ENCODE measurements at places on chromosomes 3 and 15.
A peak's percentile ranks its signal among the peaks of the same experiment; 100 is the strongest.

DNA sequence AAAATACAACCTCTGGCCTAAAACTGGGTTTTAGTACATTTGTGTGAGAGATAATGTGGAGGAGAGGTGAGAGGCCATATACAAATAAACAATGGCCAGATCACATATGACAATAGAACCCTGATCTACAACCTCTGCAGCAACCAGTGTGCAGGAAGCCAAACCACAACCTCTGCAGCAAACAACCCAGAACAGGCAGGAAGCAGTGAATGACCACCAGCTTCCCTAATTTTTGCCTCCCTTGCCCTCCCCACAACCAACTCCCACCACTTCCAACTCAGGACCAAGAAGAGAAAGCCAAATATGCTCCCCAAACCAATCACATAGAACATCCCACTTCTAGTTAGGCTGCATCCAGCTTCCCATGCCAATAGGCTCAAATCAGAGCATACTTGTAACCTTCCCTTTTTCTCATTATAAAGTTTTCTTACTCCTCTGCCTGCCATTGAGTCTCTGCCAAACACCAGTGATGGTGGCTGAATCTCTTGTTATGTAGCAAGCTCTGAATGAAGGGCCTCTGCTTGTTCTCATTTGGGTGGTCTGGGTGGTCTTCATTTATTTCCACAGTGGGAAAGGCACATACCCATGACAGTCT, 102.6 kb upstream of the GAP43 start:
- DNase-seq, result no peak

GRCh38 chr3:14150078-14150477, 25.2 kb downstream of the TMEM43 start:
- no peak for DNase-seq

DNA sequence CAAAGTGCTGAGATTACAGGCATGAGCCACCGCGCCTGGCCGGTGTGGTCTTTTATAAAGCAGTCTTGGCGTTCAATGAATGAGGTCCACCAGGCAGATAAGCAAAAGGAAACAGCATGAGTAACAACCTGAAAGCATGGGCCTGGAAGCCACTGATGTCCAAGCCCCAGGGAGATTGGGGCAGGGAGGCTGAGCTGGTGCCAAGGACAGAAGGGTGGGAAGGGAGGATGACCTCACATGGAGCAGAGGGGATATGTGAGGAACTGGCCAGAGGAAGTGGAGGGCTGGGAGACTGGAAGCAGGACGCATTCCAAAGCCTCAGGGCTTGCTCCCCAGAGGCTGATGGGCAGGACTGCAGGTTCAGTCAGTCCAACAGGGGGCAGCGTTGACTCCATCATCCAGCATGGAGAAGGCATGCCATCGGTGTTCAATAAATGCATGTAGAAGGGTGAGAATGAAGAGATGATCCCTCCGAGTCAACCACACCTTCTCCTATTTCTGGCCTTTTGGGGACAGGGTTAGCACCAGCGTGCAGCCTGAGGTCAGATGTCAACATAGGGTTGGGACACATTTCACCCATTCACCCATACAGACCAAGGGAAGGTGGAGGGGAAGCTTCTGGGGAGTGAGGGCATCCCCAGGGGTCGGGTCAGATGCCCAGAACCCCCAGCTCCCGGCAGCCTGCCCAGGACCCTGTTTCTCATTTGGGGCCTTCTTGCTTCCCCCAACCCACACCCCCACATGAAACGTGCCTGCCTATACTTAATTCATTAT, 14.8 kb downstream of the MYL3 start:
- peak; percentile 45 for DNase-seq

DNA sequence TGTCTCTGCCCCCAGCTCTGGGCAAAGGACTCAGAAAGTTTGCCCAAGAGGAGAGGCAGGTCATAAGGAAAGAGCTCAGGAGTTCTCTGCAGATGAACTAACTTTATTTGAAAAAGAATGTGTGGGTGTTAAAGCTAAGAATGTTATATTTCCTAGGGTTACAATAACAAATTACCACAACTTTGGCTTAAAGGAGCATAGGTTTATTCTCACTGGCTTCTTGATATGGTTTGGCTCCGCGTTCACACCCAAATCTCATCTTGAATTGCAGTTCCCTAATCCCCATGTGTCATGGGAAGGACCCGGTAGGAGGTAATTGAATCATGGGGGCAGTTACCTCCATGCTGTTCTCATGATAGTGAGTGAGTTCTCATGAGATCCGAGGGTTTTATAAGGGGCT, 383.7 kb upstream of the CFAP20DC start:
- DNase-seq, result no peak

DNA sequence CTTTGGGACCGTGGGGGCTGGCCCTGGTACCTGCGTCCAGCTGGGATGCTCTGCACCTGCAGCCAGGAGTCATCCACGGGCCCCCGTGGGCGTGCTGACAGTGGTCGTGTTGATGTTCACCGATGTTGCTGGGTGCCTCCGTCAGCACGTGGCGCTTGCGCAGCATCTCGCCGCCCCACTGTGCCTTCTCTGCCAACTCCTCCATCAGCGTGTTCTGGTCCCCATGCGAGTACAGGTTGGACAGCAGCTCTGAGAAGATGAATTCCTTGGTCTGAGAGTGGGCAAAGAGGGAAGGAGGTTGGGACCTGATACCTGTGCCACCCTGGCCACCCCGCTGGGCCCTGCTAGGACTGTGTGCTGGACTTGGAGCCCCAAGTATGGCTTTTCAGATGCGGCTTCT, 61.4 kb downstream of the ADAMTS7 start:
- DNase-seq, result no peak

- no peak for DNase-seq
Observed at GRCh38 chr3:113241292-113242095, 30.1 kb downstream of the BOC start.

GRCh38 chr15:52351206-52351908, 55.8 kb upstream of the MYO5C start:
- DNase-seq, result no peak

DNA sequence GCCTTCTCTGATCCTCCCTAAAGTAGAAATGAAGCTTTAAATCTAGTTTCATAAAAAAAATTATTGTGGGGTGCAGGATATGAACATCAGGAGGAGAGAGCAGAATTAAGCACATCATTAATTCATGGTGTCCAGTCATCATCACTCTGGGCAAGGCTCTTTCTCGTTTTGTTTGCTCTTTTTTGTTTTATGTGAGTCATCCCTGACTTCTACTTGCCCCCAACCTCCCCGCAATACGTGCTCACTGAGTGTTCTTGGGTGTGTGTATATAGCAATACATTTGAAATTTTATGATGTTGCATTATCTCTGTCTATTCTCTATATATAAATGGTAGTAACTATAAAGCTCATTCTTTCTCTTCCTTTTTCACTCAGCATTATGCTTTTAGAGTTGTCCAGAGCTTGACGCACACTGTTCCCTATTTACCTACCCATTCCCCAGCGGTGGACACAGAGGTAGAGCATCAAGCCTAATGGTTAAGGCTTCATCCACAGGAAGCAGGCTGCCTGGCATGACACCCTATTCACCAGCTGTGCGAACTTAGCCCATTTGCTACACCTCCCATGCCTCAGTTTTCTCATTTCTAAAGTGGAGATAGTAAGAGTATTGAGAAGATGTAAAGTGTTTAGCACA, 72.3 kb downstream of the CD200R1L start:
- no peak for DNase-seq

GRCh38 chr3:53478921-53479664, 15.3 kb upstream of the CACNA1D start:
- DNase-seq, result no peak

DNA sequence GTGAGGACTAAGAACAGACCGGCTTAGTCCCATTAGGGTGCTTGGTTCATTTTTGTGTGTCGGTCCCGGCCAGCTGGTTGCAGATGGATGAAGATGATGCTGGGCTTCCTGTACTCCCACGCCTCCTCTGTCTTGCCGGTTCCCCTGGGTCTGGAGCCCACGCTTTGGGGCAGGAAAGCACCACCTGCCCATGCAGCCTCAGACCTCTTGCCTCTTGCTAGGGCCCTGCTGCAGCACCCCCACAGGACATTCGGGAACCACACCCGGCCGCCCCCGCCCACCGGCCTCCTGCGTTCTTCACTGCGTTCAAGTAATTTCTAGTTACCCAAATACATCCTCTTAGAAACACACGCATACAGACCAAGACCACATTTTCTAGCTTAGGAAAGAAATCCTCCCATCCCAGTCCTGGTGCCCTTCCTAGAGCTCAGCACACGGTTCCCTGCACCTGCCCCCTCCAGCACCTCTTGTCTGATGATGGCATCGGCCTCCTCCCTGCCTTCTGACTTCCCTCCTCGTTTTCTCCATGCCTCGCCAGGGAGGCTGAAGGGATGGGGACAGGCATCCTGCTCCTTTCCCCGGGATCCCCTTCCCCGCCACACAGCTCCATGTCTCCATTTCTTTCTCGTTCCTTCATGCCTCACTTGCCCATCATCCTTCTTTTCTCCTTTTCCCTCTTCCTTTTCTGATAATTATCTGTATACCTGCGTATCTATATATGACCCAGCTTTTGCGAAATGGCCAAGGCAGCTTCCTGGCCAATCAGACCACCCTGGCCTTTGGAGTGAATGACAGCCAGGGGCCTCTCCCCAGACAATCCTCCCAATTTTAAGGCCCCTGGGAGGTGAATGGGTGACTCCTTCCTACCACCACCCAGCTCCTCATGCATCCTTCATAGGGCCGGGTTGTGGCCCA, 30.9 kb downstream of the FAM3D start:
- no peak for DNase-seq

DNA sequence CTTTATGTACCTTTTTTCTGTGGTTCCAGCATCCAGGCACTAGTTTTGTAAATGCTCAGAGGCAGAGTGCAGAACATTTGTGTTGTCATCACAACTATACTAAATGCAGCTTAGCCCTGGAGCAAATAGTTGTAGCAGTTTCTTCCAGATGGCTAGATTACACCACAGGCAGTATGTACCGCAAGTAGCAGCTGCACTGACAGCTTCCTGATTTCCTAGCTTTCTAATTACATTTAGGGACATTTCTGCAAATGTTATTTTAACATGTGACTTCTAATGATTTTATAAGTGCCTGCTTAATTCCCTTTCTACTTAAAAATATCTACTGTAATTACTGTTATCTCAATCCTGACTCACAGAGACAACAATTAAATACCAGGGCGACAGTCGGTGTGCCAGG, 106.5 kb downstream of the NR2E3 start:
- no peak for DNase-seq

DNA sequence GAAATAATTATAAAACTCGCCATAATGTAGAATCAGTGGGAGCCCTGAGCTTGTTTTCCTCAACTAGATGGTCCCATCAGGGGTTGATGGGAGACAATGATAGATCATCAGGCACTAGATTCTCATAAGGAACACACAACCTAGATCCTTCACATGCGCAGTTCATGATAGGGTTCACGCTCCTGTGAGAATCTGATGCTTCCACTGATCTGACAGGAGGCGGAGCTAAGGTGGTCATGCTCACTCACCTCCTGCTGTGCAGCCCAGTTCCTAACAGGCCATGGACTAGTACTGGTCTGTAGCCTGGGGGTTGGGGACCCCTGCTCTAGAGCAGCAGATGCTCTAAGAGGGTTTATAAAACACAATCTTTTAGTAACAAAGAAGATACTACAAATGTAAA, 183.6 kb downstream of the ANXA2 start:
- no peak for DNase-seq

DNA sequence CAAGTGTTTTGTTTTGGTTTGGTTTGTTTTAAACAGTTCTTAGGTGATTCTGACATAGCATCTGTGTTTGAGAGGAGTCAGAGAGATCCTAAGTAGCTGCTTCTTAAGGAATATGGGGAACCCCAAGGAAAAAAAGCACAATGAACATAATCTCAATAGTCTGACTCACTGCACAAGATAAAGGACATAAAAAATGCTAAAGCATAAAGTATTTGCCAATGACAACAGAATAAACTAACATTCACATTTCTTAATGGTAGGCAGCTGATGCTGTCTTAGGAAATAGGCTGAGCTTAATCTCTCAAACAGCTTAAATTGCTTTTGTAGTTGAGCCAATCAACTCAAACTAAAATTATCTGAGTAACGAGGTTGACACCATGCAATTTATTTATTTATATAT, 2.9 kb downstream of the NCEH1 start:
- no peak for DNase-seq

- no peak for DNase-seq
Observed at GRCh38 chr3:53534676-53535400, 40.4 kb downstream of the CACNA1D start.

DNA sequence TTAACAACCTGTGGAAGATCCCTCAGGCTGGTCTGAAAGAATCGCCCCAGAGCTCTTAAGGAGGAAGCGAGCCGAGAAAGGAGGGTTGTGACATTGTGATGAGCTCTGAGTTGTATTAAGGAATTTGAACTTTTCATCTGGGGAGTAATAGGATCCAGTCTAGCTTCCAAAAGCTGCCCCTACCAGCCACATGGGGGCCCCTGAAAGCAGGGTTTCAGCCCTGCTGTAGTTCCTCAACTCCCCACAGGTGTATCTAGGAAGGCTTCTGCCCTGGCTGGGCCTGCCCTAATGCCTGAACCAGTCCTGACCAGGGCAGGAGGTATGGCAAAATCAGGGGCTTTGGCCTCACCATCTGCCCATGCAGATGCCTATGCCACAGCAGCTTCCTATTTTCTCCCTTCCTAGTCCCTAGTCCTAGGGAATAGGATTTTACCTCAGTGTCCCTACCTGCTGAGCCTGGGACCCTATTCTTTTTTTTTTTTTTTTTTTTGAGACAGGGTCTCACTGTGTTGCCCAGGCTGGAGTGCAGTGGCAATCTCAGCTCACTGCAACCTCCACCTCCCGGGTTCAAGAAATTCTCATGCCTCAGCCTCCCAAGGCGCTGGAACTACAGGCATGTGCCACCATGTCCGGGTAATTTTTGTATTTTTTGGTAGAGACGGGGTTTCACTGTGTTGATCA, 5.0 kb upstream of the AP3S2 start:
- peak; percentile 53 for DNase-seq

- DNase-seq, result no peak
Observed at GRCh38 chr3:108590460-108590859, 938 bp downstream of the DZIP3 start.

DNA sequence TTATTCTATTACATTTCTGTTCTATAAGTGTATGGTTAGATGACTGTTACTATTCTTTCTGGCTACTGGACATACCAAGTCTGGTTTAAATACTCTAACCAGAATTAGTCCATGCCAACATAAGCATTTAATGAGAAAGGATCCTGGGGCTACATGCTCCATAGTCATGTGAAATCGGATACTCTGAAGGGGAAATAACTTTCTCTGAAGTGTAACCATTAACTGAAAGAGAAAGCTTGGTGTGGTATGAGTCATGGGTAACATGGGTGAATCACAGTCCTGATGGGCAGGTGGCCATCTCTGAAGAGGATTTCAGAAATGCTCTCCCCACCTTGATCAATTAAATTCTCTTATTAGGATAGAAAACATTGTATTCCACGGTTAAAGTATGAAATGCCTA, 69.4 kb downstream of the FHIT start:
- DNase-seq, result no peak

Measured in activated naive CD4-positive, alpha-beta T cell treated with anti-CD3 and anti-CD28 coated beads, Interleukin-2, amount 50 U/mL, for 16 hours (primary cell).